ENCODE measurements at places on chromosomes 7 and 10.

DNA sequence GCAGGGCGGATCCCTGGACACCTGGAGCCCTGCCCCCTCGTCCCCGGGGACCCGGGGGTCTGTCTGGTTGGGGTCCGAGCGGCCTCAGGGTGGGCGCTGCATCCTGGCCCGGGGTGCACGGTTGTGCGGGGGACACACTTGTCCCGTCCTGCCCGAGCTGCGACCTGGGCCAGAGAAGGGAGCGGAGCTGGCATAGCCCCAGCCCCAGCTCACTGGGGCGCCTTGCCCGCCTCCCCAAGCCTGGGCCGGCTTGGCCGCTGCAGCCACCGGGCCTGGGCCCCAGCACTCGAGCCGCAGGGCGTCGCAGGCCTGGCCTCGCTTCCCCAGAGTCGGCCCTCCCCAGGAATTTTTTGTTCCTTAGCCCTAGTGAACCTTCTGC, 54.5 kb downstream of the GLRX3 start:
- peaks cover 13% of the 10 kb centered on the region for H3K36me3 ChIP-seq
- H3K4me3 ChIP-seq, result peak overlapping the region; percentile 70
- H3K27ac ChIP-seq, result no peak overlapping the region
- H3K27me3 ChIP-seq, result no peaks in the 10 kb centered on the region

DNA sequence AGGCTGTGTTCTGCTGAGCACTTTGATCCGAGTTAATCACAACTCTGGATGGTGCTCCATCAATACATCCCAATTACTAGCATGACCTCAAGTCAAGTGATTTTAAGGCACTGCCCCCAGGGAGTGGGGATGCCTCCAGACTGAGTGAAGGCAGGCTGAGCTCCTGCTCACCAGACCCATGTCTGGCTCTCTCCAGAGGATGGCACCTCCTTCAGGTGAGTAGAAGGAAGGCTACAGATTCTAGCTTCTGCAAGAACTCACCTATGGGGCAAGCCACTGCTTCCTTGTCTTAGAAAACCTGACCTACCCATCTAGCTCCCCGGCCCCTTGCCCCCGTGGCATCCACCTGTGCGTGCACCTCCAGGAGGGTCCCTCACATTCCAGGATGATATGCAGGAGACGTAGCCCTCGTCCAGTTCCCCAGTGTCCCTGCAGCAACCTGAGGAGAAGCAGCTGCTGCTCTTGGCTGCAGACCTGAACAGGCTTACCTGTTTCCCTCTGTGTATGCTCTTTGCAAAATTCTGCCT, 390.3 kb downstream of the GRID1 start:
- H3K27me3 ChIP-seq, result no peaks in the 10 kb centered on the region
- no peak for DNase-seq

DNA sequence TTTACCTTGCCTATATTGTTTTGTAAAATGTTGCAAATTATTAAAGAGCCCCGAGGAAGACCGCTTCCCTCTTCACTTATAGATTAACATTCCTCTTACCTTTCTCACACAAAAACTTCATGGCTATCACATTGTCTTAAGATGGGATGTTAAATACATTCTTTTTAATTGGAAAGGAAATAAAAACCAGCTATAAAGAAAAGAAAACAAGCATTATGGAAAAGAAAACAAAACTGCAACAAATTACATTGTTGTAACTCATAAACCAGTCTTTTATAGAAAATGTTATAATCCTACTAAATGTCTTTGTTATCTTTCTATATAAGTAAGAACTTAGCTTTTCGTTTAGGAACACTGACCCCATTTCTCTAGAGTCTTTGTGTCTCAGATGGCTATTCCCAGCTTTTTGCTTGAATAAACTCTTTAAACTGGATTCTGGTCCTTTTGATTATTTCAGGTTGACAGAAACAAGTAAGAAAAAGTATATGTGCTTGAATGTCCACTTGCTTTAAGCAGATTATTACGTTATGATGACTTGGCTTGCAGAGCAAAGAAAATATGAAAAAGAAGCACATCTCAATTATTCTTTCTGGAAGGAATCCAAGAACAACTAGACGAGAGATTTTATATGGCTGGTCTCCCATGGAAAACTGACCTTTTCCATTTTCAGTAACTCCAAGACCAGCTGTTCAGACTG, 128.2 kb downstream of the AKR1D1 start:
- H3K27ac ChIP-seq, result no peak overlapping the region
- DNase-seq, result no peak
- no peaks in the 10 kb centered on the region for H3K27me3 ChIP-seq
- H3K4me1 ChIP-seq, result peaks cover 22% of the 10 kb centered on the region
- H3K4me3 ChIP-seq, result no peak overlapping the region

- no peaks in the 10 kb centered on the region for H3K36me3 ChIP-seq
- no peak overlapping the region for H3K27ac ChIP-seq
- H3K4me3 ChIP-seq, result no peak overlapping the region
These were observed 87.5 kb downstream of the ELFN1 start for GRCh38 chr7:1757601-1758000.

DNA sequence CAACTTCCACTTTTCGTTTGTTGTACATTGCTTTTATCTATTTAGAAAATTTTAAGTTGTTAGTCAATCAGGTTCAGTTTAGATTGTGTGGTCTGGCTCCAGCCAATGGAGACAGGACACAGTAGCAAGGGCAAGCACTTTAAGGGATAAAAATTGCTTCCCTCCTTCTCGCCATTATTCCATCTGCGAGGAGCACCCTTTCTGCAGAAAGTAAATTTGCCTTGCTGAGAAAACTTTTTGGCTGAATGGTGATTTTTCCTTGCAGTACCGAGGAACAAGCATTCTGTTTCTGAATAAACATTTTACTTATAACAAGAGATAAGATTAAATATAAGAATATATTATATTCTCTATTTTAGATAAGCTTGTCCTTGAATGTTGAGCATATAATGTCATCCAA, 34.5 kb downstream of the VIM start:
- H3K27ac ChIP-seq, result no peak overlapping the region
- no peak overlapping the region for H3K4me3 ChIP-seq
- no peaks in the 10 kb centered on the region for H3K27me3 ChIP-seq
- no peaks in the 10 kb centered on the region for H3K36me3 ChIP-seq

DNA sequence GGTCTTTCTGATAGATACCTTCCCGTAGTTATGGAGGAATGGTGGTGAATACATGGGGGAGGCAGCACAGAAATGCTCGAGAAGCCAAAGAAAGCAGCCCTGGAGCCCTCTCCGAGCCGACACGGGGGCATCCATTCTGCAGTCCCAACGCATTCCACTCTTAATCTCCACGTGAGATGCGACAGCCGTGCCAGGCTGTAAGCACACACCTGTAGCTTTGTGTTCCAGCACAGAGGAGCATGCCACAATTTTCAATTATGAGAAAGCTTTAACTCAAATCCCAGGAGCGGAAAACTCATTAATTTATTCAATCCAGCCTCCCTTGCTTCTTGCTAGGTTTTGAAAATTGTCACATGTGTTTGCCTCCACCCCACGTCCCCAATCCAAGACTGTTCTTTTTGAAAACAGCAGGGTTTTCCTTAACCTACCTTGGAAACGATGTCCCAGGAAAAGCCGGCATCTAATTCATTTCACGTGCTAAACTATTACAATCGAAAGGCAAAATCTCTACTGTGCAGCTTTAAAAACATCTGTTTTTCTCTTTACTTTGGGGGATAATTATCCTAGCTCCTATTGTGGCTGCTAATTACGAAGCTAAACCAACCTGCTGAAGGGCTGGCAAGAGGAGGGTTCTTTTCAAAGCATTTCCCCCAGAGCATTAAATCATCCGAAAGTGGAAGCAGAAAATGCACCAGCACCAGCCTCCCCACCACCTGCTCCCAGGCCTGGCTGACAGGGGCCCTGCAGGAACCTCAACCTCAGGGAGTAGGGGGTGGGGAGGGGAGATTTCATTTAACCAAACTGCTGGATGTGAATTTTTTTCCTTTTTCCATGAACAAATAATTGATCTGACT, 56.0 kb upstream of the CHST15 start:
- no peak overlapping the region for H3K4me3 ChIP-seq
- DNase-seq, result no peak
- H3K4me1 ChIP-seq, result peaks cover 84% of the 10 kb centered on the region
- H3K27me3 ChIP-seq, result no peaks in the 10 kb centered on the region
- no peak overlapping the region for H3K27ac ChIP-seq

DNA sequence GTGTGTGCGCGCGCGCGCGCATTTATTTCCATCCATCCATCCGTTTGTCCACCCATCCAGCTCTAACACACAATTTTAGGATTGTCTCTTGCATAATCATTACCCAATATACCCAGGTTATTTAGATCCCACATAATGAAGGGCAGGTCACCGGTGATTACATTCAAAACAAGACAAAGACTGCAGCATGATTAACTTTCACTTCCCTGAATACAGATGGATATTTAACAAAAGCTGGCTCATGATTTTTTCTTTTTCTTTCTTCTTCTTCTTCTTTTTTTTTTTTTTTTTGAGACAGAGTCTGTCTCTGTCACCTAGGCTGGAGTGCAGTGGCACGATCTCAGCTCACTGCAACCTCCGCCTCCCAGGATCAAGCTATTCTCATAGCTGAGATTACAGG, 86.2 kb downstream of the SH3PXD2A start:
- H3K4me3 ChIP-seq, result no peak overlapping the region
- no peak overlapping the region for H3K27ac ChIP-seq
- H3K4me1 ChIP-seq, result peaks cover 19% of the 10 kb centered on the region
- peaks cover 5% of the 10 kb centered on the region for H3K27me3 ChIP-seq

DNA sequence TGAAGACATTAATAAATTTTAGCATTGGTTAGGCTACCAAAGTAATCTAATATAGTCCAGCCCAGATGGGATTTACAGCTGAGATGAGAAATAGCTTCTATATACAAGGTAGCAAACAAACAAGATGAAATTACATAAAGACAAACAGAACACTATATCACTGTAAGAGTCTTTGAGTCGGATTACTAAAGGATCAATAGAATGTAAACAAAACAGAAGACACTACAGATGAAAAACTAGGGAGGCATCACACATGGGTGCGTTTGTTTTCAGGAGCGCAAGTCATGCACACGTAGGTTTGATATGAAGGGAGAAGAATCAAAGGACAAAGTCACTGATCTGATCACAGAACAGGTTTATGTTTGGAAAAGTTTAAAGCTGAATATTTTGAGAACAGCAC, 26.5 kb downstream of the MPP7 start:
- no peaks in the 10 kb centered on the region for H3K36me3 ChIP-seq
- peaks cover 11% of the 10 kb centered on the region for H3K4me1 ChIP-seq
- H3K27me3 ChIP-seq, result no peaks in the 10 kb centered on the region

DNA sequence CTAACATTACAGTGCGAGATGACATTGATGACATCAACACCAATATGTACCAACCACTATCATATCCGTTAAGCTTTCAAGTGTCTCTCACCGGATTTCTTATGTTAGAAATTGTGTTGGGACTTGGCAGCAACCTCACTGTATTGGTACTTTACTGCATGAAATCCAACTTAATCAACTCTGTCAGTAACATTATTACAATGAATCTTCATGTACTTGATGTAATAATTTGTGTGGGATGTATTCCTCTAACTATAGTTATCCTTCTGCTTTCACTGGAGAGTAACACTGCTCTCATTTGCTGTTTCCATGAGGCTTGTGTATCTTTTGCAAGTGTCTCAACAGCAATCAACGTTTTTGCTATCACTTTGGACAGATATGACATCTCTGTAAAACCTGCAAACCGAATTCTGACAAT, 4.3 kb downstream of the GPR22 start:
- H3K4me1 ChIP-seq, result peaks cover 9% of the 10 kb centered on the region
- H3K27me3 ChIP-seq, result no peaks in the 10 kb centered on the region
- H3K27ac ChIP-seq, result no peak overlapping the region
- H3K36me3 ChIP-seq, result no peaks in the 10 kb centered on the region
- DNase-seq, result no peak

- H3K4me1 ChIP-seq, result no peaks in the 10 kb centered on the region
- no peak overlapping the region for H3K4me3 ChIP-seq
- no peaks in the 10 kb centered on the region for H3K36me3 ChIP-seq
- no peak for DNase-seq
- no peaks in the 10 kb centered on the region for H3K27me3 ChIP-seq
These were observed 148.8 kb downstream of the MBL2 start for GRCh38 chr10:52623761-52624160.

- no peak overlapping the region for H3K4me3 ChIP-seq
- H3K36me3 ChIP-seq, result no peaks in the 10 kb centered on the region
- no peak for DNase-seq
- H3K4me1 ChIP-seq, result no peaks in the 10 kb centered on the region
These were observed 85.9 kb downstream of the COBL start for GRCh38 chr7:51230723-51231122.

GRCh38 chr7:138246428-138246827, 170.2 kb downstream of the AKR1D1 start:
- no peak overlapping the region for H3K4me3 ChIP-seq
- no peaks in the 10 kb centered on the region for H3K36me3 ChIP-seq
- no peak overlapping the region for H3K27ac ChIP-seq
- DNase-seq, result no peak
- H3K27me3 ChIP-seq, result no peaks in the 10 kb centered on the region

DNA sequence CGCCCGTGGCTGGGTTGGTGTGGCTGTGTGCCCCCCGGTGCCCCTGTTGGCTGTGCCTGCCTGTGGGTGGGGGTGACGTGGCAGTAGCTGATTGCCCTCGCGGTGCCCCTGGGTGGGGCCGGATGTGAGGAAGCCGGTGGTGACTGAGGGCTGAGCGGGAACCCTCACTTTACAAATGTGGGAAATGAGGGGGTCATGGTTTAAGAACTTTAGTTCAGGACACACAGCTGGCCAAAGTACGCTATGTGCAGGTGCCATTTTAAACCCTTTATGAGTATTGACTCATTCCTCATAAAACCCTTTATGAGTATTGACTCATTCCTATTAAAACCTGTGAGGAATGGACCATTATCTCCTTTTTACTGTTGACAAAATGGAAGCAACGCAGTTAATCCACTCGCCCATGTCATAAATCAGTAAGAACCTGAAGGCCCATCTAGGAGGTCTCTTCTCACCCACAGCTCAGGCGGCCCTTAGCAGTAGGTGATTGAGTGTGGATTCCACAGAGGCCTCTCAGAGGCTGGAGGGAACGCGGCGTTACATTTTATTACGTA, 290.1 kb upstream of the COBL start:
- no peaks in the 10 kb centered on the region for H3K36me3 ChIP-seq
- DNase-seq, result no peak
- H3K27ac ChIP-seq, result no peak overlapping the region

DNA sequence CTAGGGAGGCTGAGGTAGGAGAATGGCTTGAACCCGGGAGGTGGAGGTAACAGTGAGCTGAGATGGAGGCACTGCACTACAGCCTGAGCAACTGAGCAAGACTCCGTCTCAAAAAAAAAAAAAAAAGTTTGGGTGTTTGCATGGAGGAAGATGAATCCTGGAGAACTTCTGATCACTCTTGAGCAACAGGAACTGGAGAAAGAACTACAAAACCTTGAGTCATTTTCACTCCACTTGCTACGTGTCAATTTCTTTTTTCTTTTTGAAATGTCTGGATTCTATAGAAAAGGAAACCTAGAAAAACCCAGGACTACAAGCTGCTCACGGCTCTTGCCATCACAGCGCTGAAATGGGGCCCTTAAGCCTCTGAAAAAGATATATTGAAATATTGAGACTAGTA, 189.6 kb upstream of the NRP1 start:
- no peaks in the 10 kb centered on the region for H3K36me3 ChIP-seq
- peaks cover 18% of the 10 kb centered on the region for H3K27me3 ChIP-seq
- peak; percentile 71 for DNase-seq
- H3K27ac ChIP-seq, result peak overlapping the region; percentile 35
- no peak overlapping the region for H3K4me3 ChIP-seq

- peaks cover 4% of the 10 kb centered on the region for H3K27me3 ChIP-seq
- no peak overlapping the region for H3K27ac ChIP-seq
- no peak overlapping the region for H3K4me3 ChIP-seq
- no peaks in the 10 kb centered on the region for H3K4me1 ChIP-seq
- no peak for DNase-seq
- H3K36me3 ChIP-seq, result no peaks in the 10 kb centered on the region
These were observed 109.5 kb upstream of the TMEM72 start for GRCh38 chr10:44801383-44802327.

GRCh38 chr7:116213361-116214130, 3.2 kb downstream of the TES start:
- H3K27me3 ChIP-seq, result no peaks in the 10 kb centered on the region
- H3K4me3 ChIP-seq, result no peak overlapping the region
- H3K36me3 ChIP-seq, result no peaks in the 10 kb centered on the region
- peaks cover 50% of the 10 kb centered on the region for H3K4me1 ChIP-seq
- DNase-seq, result no peak

All from CD14-positive monocyte (primary cell).